ENCODE measurements at places on chromosomes 12 and 14. TPM values are rescaled to one million over a fixed set of nuclear protein-coding genes. Genes with fewer than 3 reads are reported as not detected.

DNA sequence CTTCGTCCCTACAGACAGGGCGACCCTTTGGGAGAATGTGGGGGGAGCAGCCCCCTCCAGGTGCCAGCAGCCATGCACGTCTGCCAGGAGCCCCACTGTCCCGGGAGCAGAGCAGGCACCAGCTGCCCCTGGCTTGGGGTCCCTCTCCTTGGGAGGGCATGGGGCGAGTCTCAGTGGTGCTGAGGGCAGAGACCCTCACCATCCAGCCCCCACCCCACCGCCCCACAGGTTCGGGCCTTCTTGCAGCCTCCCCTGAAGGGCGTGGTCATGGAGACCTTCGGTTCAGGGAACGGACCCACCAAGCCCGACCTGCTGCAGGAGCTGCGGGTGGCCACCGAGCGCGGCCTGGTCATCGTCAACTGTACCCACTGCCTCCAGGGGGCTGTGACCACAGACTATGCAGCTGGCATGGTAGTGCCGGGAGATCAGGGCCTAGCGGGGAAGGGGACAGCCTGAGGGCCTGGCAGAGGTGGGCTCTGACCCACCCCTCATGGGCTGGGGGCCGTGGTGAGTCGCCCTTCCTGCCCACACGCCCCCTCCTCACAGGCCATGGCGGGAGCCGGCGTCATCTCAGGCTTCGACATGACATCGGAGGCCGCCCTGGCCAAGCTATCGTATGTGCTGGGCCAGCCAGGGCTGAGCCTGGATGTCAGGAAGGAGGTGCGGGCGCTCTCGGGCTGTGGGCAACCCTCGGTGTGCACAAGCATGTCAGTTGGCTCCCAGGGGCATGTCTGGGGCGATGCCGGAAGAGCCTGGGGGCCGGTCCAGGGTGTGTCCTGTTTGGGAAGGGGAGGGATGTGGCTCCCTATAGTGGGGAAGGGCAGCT lies 18.8 kb downstream of the ASPG start:
- peak; percentile 23 for DNase-seq

GRCh38 chr12:15708396-15709076 lies 80.7 kb downstream of the EPS8 start:
- DNase-seq, result no peak

GRCh38 chr14:58637040-58637390 lies 747 bp upstream of the DACT1 start:
- DNase-seq, result peak; percentile 65

Gene ATF7IP
- 59.4 TPM for total RNA-seq

Measured in left cardiac atrium (tissue), 4 donors.